ENCODE measurements at places on chromosomes 6 and 20. TPM values are rescaled to one million over a fixed set of nuclear protein-coding genes. Genes with fewer than 3 reads are reported as not detected.

The GZF1 gene
- total RNA-seq = 61.0 TPM

The TRIM15 gene
- not detected for total RNA-seq

The TNXB gene
- 2.8 TPM for total RNA-seq

The CFAP61 gene
- total RNA-seq = not detected

Data from mononuclear cell (primary cell).